ENCODE measurements at places on chromosomes 13 and 19.

GRCh38 chr13:75173457-75174356 lies 308.3 kb downstream of the TBC1D4 start:
- no peak for DNase-seq

DNA sequence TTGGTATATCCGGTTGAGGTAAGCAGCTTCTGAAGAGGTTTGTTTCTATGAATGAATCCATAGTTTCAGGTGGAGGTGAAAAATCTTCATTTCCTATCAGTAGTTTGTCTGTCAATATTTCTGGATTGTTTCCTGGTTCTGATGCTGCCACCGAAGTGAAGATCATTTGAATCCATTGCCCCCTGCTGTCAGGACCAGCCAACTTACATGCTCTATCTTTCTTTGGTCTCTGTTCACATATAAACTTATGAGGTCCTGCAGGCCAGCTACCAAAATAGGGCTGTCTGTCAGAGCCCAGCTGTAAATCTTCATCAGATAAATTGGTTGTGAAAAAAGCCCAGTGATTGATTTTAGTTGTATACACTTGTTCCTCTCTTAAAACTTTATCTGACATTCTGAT lies 15.2 kb upstream of the N4BP2L1 start:
- no peak for DNase-seq

DNA sequence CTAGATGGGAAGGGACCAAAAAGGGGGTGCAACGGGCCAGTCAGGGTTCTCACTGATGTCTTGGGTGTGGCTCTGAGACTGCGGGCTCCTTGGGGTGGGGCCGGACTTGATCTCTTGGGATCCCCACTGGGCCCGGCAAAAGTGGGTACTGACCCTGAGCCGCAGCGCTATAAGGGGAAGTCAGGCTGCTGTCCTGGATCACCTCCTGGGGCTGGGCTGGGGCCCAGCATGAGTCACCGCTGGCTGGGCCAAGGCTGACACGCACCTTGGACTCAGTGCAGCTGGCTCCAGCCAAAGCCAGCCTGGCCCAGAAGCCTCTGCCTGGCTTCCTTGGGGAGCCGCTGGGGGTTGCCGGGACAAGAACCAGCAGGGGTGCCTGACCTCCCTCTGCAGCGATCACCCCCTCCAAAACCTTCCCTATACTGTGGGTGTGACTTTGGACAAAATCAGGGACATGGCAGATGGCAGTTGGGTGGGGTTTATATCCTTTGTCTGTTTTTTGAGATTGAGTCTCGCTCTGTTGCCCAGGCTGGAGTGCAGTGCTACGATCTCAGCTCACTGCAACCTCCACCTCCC lies 617 bp upstream of the IQCN start:
- no peak for DNase-seq

DNA sequence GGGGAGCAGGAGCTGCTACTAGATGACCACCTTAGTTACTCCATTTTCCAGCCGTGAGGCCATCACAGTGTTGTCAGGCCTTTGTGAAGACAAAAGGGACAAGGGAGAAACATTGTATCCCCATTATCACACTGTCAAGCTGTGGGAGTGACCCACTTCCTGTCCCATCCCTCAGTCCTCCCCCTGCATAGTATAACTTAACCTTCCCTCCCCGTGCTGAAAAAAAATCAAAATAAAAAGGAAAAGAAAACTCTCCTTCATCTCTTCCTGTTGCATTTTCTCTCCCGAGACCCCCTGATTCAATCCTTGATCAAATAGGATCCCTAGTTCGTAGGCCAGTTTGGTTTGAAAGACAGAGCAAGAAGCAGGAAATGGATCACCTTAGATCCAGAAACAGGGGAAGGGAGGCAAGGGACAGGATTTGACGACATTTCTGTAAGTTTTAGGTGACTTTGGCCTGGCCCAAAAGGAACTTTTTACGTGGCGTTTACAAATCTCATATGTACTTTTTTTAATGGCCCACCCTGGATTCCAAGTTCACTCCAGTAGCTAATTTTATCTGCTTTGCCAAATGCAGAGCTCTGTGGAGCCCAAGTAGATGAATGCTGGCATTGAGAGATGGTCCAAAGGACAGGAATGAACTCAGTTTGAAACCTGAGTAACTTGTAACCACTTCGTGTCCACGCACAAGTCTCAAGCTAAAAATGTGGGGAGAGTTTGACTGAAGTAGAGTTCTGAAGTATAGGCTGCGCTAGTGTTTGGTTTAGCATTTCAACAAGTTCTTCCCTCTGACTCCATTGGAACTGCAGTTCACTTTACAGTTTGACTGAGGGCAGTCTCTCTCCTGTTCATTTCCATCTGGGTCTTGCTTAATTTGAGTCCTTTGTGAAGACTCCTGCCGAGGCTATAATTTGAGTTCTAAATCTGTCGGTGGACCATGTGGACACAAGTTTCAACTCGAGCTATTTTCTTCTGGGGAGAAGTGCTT lies 16.6 kb upstream of the GATAD2A start:
- no peak for DNase-seq

GRCh38 chr13:38452656-38453055 lies 103.0 kb downstream of the UFM1 start:
- no peak for DNase-seq

- no peak for DNase-seq
These were observed at the start of gene HNRNPA1L2 for GRCh38 chr13:52642131-52642530. HNRNPA1L2 (plus strand) TSS chr13:52642431; CDS start chr13:52642493, 62 bp downstream.

GRCh38 chr19:11125994-11126685 lies 29.4 kb downstream of the SPC24 start:
- peak; percentile 86 for DNase-seq

DNA sequence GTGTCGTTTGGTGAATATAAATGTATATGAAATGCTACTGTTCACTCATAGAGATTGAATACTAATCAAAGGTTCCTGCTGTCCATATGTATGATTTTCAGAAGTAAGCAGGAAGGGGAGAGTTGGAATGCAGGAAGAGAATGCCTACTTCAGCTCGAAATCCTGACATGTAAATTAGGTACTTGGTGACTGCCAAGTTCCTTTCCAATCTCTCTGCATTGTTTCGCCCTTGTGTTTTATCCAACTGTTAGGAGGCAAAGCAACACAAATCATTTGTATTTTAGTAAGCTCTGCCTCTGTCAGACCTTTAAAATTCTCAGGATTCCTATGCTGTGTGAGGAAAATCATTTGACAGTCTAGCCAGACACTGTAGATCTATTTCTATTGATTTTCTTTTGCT lies 9.0 kb downstream of the STARD13 start:
- DNase-seq: no peak

- peak; percentile 97 for DNase-seq
These were observed at the start of the genes MRPL57 and SKA3 for GRCh38 chr13:21176215-21176981. MRPL57 (plus strand) TSS chr13:21176658; CDS start chr13:21176917, 259 bp downstream. SKA3 (minus strand) TSS chr13:21176552; CDS start chr13:21176477, 75 bp downstream.

DNA sequence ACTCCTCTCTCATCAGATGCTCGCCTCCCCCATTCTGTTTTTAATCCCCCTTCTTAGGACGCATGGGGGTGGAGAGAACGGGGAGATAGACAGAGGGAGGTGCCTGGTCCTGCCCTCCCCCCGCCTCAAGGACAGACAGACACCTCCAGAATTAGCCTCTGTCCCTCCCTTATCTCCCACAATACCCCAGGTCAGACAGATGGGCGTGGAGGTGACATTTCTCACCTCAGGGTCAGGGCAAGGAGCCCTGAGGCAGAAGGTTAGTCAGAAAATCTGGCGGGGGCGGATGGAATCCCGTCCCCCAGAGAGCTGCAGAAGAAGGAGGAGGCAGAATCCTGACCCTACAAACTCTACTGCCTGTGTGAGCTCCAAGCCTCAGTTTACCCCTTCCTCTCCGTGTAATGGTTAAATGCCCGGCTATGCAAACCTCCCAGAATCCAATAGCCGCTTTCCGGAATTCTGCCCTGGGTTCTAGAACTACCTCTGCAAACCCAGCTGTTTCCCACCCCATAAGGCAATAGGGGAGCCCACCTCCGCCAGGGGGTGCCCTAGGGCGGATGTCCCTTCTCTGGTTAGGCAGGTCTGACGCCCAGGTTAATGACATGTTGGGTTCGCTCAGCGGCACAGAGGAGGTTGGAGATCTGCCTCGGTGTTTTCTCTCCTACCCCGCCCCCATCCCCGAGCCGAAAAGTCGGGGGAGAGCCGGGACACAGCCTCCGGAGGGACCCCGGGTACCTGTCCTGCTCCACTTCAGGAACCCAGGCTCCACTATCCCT lies 900 bp downstream of the PPP1R13L start:
- DNase-seq: peak; percentile 86

- DNase-seq: peak; percentile 66
These were observed 128.4 kb downstream of the DPF1 start for GRCh38 chr19:38095411-38096308.

DNA sequence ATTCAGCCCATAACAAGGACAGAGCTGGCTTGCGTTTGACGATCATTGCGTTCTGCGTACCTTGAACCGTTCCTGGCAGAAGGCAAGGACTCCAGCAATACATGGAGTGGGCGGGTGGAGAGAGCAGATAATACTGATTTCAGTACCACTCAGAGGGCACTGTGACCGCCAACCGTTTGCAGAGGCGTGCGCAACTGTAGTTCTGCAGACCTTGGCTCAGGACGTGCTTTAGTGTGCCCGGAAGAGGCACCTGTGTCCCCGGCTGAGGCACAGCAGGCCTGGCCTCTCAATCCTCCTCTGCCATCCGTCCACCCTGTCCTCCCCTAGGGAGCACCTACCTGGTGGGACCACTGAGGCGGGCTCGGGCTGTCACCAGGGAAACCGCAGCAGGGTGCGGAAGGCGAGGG lies 117.6 kb upstream of the USP29 start:
- DNase-seq: no peak

DNA sequence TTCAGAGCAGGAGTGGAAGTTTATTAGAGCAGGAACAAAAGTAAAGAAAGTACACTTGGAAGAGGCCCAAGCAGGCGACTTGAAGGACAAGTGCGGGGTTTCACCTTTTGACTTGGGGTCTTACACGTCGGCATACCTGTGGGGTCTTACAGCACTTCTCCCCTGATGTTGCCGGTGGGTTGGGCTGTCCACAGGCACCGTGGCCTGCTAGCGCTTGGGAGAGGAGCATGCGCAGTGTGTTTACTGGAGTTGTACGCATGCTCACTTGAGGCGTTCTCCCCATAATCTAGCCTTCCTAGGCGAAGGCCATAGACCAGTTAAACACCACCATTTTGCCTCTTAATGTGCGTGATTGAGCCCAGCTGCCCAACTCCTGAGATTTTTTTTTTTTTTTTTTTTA lies 25.0 kb upstream of the PLEKHF1 start:
- no peak for DNase-seq

- no peak for DNase-seq
These were observed 808 bp downstream of the SLITRK5 start for GRCh38 chr13:87671753-87672605.

GRCh38 chr13:107296804-107297203 lies 728.9 kb upstream of the ARGLU1 start:
- no peak for DNase-seq

DNA sequence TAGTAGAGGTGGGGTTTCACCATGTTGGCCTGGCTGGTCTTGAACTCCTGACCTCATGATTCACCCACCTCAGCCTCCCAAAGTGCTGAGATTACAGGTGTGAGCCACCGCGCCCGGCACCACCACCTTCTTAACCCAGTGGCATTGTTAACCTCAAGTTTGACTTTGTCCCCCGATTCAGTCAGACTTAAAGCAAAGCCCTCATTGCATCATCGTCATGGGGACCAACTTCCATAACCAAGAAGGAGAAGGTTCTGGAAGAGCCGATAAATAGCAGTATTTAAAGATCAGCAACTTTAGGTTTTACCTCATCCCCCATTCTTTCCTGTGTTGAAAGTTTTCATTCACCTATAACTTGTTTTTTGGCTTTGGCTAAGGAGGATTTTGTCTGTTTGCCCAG lies 6.7 kb upstream of the INAFM1 start:
- no peak for DNase-seq

- no peak for DNase-seq
These were observed 10.9 kb upstream of the CERS1 start for GRCh38 chr19:18906605-18907519.

- DNase-seq: no peak
These were observed 14.1 kb upstream of the NDFIP2 start for GRCh38 chr13:79466872-79467271.

DNA sequence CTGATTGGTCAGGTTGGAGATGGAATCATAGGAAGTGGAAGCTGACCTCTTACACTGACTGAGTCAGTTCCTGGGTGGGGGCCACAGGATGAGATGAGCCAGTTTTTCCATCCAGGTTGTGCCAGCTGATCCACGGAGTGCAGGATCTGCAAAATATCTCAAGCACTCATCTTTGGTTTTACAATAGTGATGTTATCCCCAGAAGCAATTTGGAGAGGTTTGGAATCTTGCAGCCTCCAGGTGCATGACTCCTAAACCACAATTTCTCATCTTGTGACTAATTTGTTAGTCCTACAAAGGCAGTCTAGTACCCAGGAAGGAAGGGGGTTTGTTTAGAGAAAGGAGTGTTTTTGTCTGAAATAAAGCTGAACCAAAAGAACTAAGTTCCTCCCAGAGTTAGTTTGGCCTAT lies 212.8 kb downstream of the SLITRK6 start:
- no peak for DNase-seq

DNA sequence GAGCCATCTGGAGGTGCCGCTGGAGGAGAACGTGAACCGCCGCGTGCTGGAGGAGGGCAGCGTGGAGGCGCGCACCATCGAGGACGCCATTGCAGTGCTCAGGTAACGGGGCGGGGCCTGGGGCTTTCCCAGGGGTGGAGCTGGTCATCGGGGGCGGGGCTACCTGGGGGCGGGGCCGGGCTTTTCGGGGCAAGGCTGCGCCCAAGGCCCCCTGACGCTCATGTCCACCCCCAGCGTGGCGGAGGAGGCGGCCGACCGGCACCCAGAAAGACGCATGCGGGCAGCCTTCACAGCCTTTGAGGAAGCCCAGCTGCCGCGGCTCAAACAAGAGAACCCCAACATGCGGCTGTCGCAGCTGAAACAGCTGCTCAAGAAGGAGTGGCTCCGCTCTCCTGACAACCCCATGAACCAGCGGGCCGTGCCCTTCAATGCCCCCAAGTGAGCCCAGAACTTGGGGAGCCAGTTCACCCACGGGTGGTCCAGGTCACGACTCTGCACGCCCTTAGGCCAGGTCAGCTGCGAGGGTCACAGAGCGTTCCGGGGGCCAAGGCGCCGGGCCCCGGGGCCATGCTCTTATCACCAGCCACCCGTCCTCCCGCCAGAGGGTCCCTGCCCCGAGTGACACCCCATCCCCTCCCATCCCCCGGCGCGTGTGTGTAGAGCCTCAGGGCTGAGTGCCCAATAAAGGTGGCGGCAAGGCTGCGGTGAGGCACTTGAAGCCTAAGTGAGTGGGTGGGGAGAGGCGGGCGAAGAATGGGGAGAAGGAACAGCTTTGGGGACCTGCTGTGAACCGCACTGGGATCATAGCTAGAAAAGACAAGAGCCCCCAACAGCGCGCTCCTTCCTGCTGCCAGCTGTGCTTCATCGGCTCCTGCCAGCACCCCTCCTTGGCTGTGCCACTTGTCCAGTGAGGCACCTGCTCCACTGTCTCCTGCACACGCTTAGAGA lies 10.7 kb downstream of the CCDC124 start:
- no peak for DNase-seq

All from stimulated activated effector memory CD8-positive, alpha-beta T cell treated with anti-CD3 and anti-CD28 coated beads, Interleukin-12 subunit alpha, Interleukin-12 subunit beta, amount 100 ng/mL, for 72 hours (primary cell).